ENCODE measurements at places on chromosomes 7 and 10. TPM values are rescaled to one million over a fixed set of nuclear protein-coding genes. Genes with fewer than 3 reads are reported as not detected.

Gene MMP21
- 0.13 TPM for total RNA-seq

Gene PLA2G12B
- total RNA-seq = 0.13 TPM

- DNase-seq = no peak
Measured at GRCh38 chr10:54869022-54869421, 68.0 kb upstream of the PCDH15 start.

DNA sequence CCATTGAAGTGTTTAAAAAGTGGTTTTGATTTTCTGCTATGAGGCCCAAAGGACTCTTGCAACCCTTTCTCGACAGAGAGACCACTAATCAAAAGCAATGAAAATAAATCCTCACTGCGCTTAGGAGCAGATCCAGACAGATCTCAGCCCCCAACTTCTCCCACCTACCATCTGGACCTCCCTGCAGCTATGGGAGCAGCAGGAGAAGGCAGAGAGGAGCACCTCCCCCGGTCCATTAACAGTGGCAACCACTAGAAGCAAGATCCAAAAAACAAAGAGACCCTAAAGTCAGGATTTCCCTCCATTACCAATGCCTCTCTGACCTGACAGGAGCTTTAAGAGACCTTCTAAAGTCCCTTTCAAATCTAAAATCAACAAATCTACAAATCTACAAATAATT is 99.0 kb upstream of the LSM8 start:
- no peak for DNase-seq

GRCh38 chr10:124874-125273 is 10.4 kb upstream of the ZMYND11 start:
- no peak for DNase-seq

Gene OPN1SW
- total RNA-seq = not detected

DNA sequence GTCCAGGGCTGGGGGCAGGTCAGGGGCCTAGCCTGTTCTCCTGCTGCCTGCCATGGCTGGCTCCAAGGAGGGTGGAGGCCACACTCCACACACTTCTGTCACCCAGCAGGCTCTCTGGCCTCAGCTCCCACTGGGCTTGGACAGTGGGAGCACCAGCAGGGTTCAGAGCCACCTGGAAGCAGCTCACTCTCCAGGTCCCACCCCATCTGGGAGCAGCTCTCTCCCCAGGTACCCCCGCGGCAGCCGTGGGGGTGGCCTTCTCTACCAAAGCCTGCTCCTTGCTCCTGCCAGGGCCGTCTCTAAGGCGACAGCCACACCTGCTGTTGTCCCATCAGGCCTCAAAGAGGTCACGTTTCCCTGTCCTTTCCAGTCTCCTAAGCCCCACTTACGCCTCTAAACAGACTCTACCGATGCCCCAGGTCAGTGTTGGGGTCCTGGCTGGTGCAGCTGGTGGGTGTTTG is 142.5 kb upstream of the RET start:
- DNase-seq = no peak

Gene RBP4
- total RNA-seq = not detected

Gene SHH
- 0.13 TPM for total RNA-seq

Gene TMEM273
- total RNA-seq = 68.7 TPM

Gene PLPP4
- not detected for total RNA-seq

DNA sequence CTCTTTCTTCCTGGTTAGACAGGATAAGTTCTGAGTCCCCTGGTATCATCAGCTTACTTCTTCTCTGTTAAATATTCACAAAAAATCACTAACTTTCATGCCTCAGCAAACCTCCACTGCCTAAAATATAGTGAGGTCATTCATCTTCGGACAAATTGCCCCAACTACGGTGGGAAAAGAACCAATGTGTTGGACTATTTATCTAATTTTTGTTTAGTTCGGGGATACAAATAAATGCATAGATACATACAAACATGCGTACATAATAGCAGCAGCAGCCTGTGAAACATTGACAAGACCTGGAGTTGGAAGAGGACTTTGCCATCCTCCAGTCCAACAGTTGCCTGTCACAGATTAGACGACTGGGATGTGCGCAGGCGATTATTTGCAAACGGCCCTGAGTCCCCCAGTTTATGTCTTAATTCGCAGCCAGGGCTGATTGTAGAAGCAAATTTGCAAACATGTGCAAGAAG is 51.5 kb downstream of the EGFR start:
- no peak for DNase-seq

- DNase-seq = no peak
Measured at GRCh38 chr10:72392571-72392970, 37.9 kb upstream of the DNAJB12 start.

DNA sequence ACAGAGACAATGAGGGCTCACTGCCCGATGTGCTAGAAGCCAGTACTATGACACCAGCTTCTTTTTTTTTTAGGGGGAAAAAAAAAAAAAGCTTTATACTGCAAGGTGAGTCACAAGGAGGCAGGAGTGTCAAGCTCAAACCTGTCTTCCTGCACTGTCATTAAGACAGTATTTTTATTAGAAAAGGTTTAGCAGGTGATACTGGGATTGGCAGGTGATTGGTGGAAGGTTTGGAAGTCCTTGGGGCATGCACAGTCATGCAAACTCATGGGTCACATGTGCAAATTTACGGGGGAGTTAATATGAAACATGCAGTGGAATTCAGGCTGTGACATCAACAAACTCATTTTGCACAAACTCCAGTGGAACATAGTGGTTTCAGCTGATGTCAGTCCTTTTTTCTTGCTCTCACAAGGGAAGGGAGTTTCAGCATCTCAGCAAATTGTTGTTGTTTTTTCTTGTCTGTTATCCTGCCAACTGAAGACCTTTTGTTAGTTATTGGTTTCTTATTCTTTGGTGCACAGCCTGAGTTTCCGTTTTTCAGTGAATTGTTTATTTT is 530.6 kb downstream of the ANKRD7 start:
- no peak for DNase-seq

DNA sequence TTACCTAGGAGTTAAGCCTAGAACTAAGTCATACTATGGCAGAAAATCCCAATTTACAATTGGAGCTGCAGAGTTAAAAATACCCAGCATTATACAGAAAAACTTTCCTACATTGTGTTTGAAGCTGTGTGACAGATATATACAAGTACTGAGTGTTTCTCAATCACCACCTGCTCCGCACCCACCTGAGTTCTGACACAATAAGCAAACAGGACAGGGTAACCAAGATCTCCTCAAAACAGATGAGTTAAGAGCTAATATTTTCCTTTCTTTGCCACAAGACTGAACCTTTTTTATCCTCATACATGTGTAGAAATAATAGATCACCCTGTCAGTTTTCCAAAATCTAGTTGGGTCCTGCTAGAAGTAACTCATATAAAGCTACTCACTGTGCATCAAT is 186.3 kb downstream of the DOCK4 start:
- no peak for DNase-seq

- DNase-seq = peak; percentile 24
Measured at GRCh38 chr7:3897430-3898372, 596.6 kb downstream of the SDK1 start.

DNA sequence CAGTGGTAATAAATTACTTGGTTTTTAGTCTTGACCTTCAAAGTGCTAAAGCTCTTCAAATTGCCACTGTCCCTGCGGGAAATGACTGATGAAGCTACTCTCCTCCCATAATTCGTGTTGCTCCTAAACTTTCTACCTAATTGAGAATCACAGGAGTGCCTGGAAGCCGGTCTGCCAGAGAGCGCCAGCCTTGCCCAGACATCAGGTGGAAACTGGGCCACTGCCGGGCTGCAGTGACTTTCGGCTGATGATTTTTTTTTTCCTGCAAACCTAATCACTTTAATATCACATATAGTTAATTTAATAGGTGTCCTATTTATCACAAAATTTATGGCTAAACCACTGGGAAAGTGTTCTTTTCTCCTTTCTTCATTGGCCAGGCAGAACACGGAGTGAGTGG is 59.6 kb upstream of the UBE3C start:
- DNase-seq = no peak

DNA sequence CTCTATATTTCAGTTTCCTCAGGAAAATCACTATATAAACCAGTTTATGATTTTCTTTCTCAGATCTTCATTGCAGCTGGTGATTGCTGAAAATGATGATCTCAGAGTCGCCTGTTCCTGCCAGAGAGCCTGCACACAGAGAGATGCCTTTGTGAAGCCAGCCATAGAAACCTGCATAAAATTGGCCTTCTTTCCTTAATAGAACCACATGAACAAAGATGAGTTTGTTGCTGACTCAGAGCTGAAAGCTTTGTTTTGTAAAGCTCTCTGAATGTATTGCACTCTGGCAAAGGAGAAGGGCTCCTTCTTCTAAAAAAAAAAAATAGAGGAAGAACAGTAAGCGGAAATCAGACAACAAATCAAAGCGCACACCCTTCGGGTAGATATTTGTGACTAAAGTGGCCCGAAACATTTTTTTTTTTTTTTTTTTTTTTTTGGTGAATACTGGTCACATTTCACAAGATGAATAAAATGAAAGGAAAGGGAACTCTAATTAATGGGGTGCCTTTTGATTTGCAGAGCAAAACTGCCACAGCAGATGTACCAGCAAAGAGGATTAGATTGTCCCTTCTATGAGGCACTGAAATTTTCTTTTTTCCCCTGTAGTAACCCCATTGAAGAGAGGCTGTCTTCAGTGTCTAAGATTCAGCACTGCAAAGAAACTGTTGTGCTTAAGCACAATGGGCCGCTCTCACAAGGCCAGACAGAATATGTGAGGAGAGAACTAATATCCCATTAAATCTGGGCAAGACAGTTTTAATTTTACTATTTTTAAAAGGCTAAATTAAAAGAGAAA is 75.1 kb upstream of the PTPRZ1 start:
- DNase-seq = no peak

Gene USP54
- total RNA-seq = 5.2 TPM

Gene RNF133
- 0.51 TPM for total RNA-seq

DNA sequence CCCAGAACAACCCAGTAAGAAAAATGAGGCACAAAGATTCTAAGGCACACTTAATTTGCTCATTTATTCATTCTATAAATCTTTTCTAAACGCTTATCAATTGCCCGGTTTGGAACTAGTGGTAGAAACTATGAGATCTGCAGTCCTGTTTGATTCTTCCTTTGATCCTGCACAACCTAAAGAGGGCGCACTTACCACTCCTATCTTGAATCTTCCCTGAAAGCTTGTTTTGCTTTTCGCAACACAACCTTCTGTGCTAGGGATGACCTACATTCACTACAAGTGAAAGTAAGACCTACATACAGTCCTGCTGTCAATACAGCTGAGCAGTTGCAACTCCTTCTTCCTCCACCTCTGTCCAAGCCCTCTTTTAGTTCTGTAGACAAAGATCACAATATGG is 12.6 kb upstream of the ARL4A start:
- peak; percentile 55 for DNase-seq

- DNase-seq = no peak
Measured at GRCh38 chr10:124041675-124042445, 51.5 kb downstream of the CHST15 start.

GRCh38 chr7:604001-604883 is 84.6 kb upstream of the PDGFA start:
- peak; percentile 96 for DNase-seq

GRCh38 chr7:105154084-105154483 is 140.1 kb downstream of the KMT2E start:
- no peak for DNase-seq

DNA sequence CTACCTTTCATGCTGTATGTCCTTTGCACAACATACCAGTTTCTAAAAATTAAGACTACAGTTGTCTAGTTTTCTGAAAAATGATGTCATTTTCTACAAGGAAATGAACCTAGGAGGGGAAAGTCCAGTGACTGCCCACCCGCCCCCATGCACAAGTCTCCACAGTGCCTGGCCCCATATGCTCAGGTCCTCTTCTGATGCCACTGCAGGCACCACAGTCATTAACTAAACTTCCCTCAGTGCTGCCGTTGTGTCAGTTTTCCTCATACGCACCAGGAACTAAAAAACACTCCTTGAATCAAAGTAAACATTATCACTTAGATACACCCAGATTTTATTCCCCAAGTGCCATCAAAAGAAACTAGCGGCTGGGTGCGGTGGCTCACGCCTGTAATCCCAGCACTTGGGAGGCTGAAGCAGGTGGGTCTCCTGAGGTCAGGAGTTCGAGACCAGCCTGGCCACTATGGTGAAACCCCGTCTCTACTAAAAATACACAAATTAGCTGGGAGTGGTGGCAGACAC is 6.9 kb upstream of the TNS3 start:
- no peak for DNase-seq

DNA sequence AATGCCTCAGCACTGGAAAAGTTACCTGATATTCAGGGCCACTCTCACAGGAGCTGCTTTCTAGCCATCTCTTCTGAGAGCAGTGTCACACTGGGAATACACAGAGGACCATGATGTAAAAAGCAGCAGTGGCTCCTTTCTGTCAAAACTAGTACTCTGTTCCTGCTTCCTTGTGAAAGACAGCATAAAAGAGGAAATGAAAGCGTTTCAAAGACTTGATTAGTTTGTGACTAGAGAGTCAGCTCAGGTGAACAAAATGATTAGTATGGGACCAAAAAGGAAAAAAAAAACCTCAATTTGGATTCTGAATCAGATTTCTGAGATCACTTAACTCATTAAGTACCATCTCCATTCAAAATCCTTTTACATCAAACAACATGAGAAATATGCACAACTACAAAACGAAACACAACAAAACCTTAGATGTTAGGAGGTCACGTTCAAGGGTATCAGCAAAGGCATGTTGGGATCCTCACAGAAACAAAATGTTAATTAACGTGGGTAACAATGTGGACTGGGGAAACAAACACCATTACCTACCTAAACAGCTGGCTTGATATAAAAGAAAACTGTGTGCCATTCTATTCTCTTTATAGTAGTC is 103.7 kb downstream of the MACC1 start:
- no peak for DNase-seq

DNA sequence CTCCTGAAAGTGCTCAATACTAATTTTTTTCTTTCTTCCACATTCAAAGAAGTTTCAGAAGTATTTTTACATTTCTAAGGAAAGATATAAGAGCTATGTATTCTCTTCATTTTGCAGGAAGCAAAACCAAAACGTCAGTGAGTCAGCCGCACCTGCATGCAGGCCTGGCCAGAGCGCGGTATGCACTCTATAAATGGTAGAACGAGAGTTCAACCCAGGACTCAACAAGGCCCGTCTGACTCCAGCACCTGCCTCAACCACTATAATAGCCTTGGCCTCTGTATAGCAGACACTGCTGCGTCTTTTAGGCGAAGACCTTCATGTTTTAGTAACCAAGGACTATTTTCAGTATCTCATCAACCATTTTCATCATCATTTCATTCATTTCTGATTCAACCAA is 113.2 kb downstream of the KMT2E start:
- DNase-seq = no peak

Gene NKX2-3
- not detected for total RNA-seq

- no peak for DNase-seq
Measured at GRCh38 chr7:139505563-139505962, 17.9 kb upstream of the CLEC2L start.

Gene TMEM176B
- not detected for total RNA-seq
